ENCODE measurements at places on chromosomes 3 and 15. TPM values are rescaled to one million over a fixed set of nuclear protein-coding genes. Genes with fewer than 3 reads are reported as not detected.

The SCN5A gene
- 1.6 TPM for total RNA-seq

The NLGN1 gene
- 3.2 TPM for total RNA-seq

GRCh38 chr3:136390574-136390973 is 140.4 kb downstream of the PCCB start:
- H3K4me3 ChIP-seq: no peak overlapping the region
- H3K4me1 ChIP-seq: peaks cover 7% of the 10 kb centered on the region
- H3K27me3 ChIP-seq: no peaks in the 10 kb centered on the region
- DNase-seq: no peak
- 0 out of 2 replicates have a peak, but pooled peaks cover 2% of the 10 kb centered on the region for H3K36me3 ChIP-seq
- H3K27ac ChIP-seq: no peak overlapping the region

DNA sequence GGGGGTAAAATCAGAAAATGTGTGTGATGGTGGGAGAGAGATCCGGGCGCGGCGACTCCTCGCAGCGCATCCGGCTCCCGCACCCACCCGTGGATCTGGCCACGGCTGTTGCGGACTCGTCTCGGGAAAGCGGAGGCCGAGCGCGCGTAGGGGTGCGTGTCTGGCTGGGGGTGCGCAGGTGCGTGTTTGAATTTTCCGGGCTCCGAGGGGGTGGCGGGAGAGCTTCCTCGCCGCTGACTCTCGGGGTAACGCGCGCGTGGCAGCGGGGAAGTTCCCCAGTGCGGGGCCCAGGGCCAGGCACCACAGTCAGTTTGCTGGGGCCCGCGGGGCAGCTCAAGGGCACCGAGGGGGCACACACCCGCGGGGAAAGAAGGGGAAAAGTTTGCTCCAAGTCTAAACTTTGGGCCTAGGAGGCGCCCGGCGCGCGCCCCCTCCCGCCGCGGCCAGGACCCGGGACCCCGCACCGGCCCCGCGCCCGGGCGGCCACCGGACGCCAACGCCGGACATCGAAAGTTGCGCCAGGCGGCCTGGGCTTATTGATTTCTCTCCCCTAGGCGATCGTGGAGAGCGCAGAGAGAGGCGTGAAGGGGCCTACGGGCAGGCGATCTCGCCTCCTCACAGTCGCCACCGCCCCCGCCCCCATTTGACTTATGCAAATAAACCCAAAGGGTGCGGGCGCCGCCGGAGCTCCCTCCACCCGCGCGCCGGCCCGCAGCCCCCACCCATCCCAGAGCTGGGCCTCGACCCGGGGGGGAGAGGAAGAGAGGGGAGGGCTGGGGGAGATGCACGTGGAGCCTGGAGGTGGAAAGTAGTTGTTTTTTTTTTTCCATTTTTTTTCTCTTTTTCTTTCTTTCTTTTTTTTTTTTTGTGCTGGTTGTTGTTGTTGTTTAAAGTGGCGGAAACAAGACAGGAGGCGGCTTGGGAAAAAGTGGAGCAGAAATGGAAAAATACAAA is 639 bp downstream of the FOXP1 start:
- H3K4me1 ChIP-seq: peaks cover 34% of the 10 kb centered on the region
- H3K27me3 ChIP-seq: no peaks in the 10 kb centered on the region
- H3K4me3 ChIP-seq: peak overlapping the region; percentile 66
- H3K27ac ChIP-seq: peak overlapping the region; percentile 65
- DNase-seq: peak; percentile 56

GRCh38 chr3:109413049-109413448 is 75.7 kb upstream of the DPPA4 start:
- H3K27ac ChIP-seq: no peak overlapping the region
- no peak overlapping the region for H3K4me3 ChIP-seq
- no peak for DNase-seq
- H3K36me3 ChIP-seq: no peaks in the 10 kb centered on the region
- no peaks in the 10 kb centered on the region for H3K27me3 ChIP-seq
